Hematopoietic multipotent progenitor cell treated with erythropoietin and hydrocortisone succinate and interleukin-3 and kit ligand, for 6 days (in vitro differentiated cells): ENCODE measurements at places on chromosomes 6 and 20.

GRCh38 chr6:157405986-157406385 lies 25.0 kb downstream of the ZDHHC14 start:
- DNase-seq, result no peak

GRCh38 chr20:61636531-61637116 lies 384.6 kb downstream of the CDH4 start:
- no peak for DNase-seq

DNA sequence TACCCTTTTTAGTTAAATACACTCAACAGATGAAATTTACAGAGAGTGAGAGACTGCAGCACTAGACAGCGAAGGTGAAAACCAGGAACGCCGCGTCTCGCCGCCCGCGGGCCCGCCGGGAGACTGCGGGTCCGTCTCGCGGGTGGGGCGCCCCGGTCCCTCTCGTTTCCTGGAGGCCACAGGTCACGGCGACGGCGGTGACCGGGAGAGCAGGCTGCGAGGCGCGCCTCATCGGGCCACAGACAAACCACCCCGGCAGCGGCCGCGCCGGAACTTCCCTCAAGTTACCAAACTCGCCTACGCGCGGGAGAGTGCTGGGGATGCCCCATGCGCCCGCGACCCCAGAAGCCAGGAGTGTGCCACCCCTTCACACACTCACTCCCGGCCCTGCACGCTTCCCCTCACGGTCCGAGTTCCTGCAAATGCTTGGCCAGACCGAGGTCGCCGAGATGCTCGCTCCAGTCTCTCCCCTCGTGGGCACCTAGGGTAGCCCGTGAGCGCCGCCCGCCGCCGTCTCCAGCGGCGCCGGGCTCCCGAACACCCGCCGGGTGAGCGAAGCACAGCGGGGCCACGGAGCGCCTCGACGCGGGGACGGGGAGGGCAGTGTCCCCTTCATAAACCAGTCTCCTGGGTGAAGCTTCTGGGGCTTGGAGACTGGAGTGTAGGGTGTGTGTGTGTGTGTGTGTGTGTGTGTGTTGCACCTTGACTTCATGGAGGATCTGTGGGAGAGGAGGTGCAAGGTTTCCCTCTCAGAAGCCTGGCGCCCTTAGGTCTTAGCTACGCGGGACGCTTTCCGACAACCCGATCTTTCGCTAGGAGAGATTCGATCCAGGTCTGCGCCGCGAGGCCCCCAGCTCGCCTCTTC lies 1.4 kb downstream of the BACH2 start:
- DNase-seq, result peak; percentile 39

GRCh38 chr6:121540210-121540609 lies 104.8 kb downstream of the GJA1 start:
- DNase-seq, result no peak

- no peak for DNase-seq
Measured at GRCh38 chr6:129353067-129353466, 356.9 kb downstream of the ARHGAP18 start.

DNA sequence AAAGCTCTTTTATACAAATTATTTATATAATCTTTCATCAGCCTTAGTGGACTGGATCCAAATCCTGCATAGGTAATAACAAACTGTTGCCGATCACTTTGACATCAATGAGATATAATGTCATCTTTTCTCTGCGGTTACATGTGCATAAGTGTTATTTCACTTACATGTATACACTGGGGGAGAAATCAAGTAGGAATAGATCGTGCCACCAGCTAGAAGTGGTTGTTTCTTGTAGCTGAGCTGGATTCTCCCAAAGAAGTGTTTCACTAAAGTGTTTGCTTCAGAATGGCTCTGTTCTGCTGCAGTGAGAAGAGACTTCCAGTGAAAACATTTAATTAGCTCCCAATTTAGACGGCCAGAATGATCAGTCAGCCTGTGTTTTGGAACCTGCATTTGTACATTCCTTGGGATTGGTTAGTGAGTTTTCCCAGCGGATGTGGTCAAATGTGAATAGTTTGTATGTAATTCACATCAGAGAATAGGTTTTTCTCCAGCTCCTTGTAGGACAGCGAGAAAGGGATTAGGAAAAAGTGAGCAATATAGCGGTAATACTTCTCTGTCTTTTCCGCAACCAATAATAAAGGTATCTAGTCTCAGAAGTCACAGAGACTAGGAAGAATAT lies 163.1 kb upstream of the CCN2 start:
- DNase-seq, result no peak

DNA sequence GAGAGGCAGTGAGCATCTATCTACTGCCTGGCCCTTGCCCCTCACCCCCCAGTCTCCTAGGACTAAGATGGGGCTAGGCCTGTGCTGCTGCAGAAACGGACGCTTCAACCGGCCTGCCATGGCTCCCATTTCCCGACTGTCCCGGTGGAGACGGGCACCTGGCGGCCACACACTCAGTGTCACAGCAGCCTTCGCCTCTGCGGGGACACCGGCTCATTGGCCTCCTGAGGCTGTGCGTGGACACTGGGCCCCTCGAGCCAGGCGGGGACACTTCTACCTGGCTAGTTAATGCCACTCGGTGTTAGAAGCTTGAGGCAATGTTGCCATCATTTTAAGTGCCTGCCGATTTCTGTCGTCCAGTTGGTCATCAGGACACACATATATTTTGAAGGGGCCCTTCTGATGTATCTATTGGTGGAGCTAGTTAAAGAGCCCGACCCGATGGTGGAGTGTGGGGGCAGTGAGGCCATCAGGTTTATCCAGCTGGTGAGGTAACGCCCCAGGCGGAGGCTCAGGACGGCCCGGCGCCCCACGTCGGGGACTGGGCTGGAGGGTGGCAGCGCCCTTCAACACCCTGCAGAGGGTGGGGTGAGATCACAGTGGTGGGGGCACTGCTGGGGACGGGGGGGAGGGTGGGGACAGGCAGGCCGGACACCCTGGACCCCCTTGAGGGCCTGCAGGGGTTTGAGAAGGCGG lies 58.9 kb upstream of the GATA5 start:
- DNase-seq, result peak; percentile 61

DNA sequence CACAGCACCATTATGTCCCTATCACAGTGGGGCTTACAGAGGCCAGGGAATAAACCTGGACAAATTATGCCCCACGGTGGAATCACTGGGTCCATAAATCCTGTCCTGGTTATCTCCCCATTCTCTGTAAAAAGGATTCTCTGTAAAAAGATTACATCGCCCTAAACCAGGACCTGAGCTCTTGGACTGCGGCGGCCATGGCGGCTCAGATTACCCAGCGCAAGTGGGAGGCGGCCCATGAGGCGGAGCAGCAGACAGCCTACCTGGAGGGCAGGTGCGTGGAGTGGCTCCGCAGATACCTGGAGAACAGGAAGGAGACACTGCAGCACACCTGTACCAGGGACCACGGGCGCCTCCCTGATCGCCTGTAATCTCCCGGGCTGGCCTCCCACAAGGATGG lies 8.4 kb upstream of the HLA-A start:
- no peak for DNase-seq

- DNase-seq, result no peak
Measured at GRCh38 chr6:133333852-133334251, 92.7 kb downstream of the EYA4 start.

DNA sequence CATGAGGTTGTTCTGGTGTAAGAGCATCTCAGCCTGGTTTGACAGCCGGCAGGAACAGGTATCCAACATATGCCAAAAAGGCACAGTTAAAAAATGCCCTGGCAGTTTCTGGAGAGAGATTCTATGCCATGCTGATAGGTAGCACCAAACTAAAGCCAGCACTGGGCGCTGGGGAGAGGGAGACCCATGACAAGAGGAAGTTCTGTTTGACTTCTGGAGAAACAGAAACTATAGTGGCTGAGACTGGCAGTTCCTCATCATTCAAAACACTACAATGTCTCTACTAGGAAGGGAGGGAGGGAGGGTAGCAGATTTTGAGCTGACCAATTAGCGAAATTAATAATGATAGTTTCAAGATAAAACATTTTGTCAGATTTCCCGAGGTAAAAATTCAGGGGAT lies 174.1 kb downstream of the ADAT2 start:
- DNase-seq, result peak; percentile 27

DNA sequence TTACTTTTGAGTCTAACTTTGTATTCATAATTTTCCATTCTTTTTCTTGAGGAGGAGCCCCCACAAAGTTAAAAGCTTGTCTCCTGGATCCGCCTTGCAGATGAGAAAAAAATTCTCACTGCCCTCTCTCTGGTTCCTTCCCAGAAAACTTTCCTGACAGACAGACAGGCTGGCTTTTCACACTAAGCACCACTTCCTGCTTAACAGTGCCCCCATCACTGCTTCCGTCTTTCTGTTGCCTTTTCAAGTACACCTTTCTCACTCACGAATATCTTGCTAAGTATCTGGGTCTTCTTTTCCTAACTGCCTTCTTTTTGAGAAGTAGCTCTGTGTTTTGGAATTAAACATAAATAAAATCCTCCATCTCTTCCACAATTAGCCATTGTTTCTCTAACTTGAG lies 19.8 kb upstream of the LMBRD1 start:
- no peak for DNase-seq

- no peak for DNase-seq
Measured at GRCh38 chr6:70725817-70726415, 58.2 kb downstream of the SMAP1 start.

GRCh38 chr6:135630789-135631376 lies 133.3 kb upstream of the AHI1 start:
- no peak for DNase-seq

DNA sequence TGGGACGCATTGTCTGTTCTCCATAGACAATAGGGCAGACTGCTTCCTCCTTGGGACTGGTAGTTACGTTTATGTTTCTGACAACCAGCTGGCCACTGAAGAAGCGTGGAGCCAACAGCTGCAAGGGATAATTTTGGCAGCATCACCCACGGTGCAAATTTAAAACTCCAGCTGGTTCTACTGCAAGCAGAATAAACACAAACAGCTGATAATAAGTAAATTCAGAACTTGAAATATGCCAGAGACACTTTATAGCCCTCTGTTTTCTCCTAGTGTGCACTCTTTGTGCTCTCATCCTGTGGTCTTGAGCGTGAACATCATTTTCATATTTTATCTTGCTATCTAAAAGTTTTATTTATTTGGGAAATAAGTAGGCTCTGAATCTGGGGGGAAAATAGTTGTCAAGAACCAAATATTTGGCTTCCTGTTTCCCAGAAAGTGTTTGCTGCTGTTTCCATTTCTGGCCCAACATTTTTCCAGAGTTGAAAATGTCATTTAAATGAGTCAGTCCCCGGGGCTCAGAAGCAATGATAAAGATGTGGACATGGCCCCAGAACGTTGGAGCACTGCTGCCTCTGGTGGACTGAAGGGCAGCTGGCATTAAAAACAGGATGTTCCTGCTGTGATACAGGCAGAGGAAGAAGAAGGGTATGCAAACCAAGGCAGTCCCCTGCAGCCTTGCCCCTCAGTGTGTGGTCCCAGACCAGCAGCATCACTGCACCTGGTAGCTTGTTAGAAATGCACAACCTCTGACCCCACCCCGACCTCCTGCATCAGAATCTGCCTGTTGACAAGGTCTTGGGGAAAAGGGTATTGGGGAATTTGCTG lies 12.5 kb upstream of the THBD start:
- DNase-seq, result peak; percentile 52

- peak; percentile 25 for DNase-seq
Measured at GRCh38 chr20:46058599-46059281, 29.7 kb downstream of the SLC12A5 start.

DNA sequence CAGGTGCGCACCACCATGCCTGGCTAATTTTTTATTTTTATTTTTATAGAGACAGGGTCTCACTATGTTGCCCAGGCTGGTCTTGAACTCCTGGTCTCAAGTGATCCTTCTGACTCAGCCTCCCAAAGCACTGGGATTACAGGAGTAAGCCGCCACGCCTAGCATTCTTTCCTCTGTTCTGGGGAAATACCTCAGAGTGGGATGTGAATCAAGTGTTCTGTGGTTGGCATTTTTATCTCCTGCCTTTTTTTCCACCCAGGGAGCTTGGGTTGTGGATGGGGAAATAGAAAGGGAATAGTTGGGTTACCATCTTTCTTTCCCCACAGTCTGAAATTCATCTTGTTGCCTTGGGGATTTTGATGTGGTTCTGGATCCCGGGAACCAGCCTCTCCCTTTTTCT lies 24.1 kb downstream of the TFAP2C start:
- no peak for DNase-seq

- DNase-seq, result no peak
Measured at GRCh38 chr6:99446076-99446475, 21.0 kb upstream of the PNISR start.

GRCh38 chr20:59515013-59515905 lies 89.1 kb upstream of the PHACTR3 start:
- peak; percentile 57 for DNase-seq

DNA sequence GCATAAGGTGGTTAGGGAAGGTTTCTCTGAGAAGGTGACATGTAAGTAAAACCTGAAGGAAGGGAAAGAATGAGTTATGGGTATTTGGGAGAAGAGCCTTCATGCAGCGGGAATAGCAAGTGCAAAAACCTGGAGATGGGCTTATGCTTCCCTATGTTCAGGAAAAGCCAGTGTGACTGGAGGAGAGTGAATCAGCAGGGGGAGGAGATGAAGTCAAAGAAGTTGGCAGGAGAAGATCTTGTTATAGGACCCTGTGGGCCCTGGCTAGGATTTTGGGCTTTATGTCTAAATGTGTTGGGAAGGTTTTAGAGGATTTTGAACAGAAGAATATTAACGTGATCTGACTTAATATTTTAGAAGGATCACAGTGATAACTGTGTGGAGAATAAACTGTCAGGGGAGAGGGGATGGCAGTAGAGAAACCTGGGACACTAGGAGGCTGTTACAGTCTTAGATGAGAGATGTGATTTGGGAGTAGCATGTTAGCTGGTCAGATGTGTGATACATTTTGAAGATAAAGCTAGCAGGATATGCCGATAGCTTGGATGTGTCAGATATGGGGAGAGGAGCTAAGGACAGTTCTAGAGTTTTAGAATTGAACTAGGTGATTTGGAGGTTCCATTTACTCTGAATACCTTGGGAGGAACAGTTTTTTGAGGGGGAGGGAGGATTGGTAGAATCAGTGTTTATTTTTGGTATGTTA lies 41.0 kb downstream of the PHF3 start:
- DNase-seq, result no peak

- no peak for DNase-seq
Measured at GRCh38 chr20:44496976-44497375, 21.3 kb downstream of the TTPAL start.

- DNase-seq, result no peak
Measured at GRCh38 chr20:25062841-25063240, 4.9 kb upstream of the ACSS1 start.

- DNase-seq, result no peak
Measured at GRCh38 chr6:108587258-108588059, 26.7 kb downstream of the FOXO3 start.

GRCh38 chr6:29917857-29918256 lies 24.5 kb upstream of the HLA-A start:
- DNase-seq, result no peak

DNA sequence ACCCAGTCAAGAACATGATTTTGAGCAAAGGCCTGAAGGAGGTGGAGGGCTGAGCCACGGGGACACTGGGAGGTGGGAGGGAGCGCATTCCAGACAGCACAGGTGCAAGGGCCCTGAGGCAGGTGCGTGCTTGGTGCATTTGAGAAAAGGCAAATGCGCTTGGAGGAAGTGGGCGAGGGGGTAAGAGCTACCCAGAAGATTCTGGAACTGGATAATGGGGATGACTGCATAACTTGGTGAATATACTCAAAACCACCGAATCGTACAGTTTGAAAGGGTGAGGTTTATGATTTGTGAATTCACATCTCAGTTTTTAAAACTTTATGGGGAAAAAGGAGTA lies 9.8 kb downstream of the PREX1 start:
- no peak for DNase-seq
